ENCODE measurements at places on chromosomes 5 and 9.

DNA sequence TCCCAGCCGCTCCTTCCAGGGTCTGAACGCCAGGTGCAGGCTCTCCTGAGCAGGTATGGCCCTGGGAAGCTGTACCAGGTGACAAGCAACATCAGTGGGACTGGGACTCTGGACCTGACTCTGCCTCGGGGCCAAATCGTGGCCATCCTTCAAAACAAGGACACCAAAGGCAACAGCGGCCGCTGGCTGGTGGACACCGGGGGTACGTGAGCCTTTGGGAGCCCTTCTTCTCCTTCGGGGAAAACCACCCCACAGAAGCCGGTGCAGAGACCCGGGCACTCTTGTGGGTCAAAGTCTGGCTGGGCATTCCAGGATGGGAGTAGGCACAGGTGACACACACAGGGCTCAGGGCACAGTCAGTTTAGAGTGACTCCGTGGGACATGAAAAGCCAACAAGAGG lies 45.8 kb downstream of the ARHGEF37 start:
- no peak for DNase-seq

DNA sequence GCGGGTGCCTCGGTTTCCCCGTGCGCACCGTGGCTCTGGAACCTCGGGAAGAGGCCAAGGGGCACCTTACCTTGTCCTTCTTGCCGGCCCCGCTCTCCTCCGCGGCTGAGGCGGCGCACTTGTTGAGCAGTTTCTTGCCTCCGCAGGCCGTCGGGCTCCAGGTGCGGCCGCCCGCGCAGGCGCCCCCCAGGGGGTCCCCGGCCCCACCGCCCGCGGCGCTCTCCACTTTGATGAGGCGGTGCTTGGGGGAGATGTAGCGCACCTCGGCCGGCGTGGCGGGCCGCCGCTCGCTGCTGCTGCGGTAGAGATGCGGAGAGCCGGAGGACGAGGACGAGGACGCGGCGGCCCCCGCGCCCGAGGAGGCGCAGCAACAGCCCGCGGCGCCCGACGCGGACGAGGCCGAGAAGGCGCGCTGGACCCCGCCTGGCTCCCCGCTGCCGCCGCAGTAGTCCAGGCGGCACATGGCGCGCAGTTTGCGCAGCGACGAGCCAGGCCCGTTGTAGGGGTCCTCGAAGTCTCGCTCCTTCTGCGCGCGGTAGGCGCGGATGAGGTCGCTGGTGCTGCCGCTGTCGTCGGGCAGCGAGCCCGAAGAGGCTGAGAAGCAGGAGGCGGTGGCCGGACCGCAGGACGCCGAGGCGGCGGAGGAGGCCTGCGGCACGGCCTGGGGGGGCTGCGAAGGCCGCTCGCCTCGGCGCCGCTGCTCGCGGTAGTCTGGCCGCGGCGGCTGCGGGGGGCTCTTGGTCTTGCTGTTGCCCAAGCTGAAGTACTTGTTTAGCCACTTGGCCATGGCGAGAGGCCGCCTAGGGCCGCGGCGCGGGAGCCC lies 957 bp downstream of the SHB start:
- DNase-seq, result no peak

GRCh38 chr9:124639637-124640036 lies 131.5 kb downstream of the NR6A1 start:
- no peak for DNase-seq

DNA sequence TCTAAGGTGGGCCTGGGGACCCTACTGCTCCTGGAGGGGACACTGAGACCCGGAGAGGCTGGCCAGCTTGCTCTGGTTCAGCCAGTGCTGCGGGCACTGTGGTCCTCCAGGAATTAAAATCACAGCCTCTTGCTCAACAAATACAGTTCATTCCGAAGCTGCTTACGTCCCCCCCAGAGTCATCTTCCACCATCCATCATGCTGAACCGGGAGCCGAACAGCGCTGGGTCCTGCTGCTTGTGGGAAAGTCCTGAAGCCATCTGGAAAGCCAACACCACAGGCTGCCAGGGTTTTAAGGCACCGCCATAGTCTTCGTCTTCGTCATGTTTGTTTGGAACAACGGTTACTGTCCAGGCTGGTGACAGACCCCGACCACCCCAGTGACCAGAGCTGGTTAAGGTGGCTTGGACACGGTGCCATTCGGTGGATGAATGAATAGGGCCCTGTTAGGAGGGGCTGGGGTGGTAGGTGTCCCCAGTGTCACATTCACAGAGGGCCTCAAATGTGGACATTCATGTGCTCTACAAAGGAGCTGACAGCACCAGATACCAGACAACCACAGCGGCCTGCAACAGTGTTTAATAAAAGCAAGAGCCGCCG lies 81.6 kb upstream of the PHYKPL start:
- no peak for DNase-seq

DNA sequence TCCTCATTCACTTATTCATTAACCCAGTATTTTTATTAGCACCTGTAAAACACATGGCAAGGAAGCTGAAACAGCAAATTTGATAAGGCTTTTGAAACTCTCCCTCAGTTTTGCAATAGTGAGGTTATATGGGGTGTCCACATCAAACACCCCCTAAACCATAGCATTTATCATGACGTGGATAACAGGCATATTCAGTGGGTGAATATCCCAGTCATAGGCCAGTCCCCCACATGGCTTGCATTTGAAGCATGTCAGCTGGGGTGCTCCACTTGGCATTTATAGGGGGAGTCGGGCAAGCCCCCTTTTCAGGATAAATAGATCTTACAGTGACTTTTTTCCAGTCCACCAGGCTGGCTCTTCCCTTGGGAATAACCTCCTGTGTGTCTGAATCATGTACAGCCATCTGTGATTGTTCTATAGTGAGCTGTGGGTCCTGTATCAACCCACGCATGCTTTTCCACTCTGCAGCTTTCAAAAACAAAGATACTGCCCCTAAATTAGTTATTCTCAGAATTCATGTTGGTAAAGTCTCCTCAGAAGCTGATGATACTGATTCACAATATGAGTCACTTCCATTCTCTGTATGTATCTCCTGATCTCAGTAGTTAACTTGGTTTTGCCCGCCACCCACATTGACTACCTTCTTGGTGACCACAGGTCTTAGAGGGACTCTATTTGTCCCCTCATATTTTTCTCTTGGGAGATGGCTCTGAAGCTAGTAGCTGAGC lies 84.4 kb upstream of the SPIN1 start:
- DNase-seq, result no peak

DNA sequence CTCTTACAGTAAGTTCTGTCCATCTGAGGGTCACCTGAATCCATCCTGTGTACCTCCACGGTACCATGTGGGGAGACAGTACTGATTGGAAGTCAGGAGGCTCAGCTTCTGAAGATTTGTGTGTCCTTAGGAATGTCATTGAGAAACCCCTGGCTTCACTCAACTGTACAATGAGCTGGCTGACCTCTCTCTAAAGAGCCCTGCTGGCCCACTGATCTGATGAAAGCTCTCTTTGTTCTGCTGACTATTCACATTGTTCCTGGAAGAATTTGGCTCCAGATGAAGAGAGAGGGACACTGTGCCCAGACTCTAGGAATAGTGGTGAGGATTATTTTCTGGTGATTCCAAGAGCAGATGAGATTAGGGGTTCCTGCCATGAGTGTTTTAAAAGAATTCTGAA lies 141.2 kb downstream of the LURAP1L start:
- DNase-seq, result no peak

DNA sequence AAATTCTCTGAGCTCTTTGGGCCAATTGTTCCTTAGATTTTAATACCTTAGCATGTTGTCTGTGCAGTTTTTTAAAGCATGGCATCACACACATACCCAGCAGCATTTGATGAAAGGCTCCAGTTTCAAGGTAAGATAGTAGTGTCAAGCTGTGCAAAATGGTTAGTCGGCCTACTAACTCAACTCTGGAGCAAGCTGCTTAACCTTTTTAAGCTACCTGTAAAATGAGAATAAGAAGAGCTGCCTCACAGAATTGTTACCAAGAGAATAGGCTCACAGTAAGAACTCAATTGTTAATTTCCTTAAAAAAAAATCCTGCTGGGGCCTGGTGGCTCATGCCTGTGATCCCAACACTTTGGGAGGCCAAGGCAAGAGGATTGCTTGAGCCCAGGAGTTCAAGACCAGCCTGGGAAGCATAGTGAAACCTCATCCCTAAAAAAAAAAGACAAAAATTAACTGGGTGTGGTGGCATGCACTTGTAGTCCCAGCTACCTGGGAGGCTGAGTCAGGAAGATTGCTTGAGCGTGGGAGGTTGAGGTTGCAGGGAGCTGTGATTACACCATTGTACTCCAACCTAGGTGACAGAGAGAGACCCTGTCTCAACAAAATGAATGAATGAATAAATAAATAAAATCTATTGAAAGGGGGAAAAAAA lies 96.5 kb downstream of the IQGAP2 start:
- DNase-seq, result no peak

DNA sequence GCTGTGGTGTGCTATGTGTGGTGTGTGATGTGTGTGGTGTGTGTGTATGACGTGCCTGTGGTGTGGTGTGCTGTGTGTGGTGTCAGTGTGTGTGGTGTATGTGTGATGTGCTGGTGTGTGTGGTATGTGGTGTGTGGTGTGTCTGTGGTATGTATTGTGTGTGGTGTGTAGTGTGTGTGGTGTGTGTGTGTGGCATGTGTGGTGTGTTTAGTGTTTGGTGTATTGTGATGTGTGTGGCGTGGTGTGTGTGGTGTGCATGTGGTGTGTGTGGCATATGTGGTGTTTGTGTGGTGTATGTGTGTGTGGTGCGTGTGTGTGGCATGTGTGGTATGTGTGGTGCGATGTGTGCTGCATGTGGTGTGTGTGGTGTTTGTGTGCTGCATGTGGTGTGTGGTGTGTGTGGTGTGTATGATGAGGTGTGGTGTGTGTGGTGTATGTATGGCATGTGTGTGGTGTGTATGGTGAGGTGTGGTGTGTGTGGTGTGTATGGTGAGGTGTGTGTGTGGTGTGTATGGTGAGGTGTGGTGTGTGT lies 18.3 kb upstream of the RNU6ATAC start:
- no peak for DNase-seq
